Stimulated activated naive CD4-positive, alpha-beta T cell treated with Interleukin-2 at 50 U/mL for 16 hours (primary cell): ENCODE measurements at places on chromosomes 2 and 18.

DNA sequence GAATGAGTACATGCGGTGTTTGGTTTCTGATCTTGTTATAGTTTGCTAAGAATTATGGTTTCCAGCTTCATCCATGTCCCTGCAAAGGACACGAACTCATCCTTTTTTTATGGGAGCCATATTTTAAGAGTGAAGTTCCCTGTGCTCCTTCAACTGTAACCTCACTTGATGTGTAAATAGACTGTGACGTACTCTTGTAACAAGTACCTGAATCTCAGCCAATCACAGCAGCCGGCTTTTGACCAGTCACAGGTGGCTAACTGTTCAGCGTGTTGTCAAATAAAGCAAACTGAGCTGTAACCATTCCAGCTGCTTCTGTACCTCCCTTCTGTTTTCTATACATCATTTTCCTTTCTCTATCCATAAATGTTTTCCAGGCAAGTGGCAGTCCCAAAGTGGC is 774.3 kb upstream of the HS6ST1 start:
- no peak for DNase-seq

DNA sequence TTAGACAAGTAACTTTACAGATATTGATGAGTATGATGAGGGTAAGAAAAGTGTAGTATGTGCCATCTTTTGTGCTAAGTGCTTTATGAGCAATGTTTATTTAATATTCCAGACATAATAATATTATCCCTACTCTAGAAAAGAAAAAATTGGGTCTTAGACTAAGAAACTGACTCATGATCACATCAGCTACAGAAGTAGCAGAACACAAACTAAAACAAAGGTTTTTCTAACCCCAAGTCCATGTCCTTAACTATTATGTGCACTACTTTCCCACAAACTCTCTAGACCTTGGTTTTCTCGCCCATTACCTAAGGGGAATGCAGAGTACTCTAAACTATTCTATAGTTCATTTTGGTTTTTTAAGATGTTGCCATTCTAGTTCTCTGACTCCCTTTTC is 64.5 kb downstream of the BAZ2B start:
- no peak for DNase-seq

GRCh38 chr18:7117390-7118355 is at the start of gene LAMA1:
LAMA1 (minus strand) TSS chr18:7117797; CDS start chr18:7117720, 77 bp downstream.
- no peak for DNase-seq

DNA sequence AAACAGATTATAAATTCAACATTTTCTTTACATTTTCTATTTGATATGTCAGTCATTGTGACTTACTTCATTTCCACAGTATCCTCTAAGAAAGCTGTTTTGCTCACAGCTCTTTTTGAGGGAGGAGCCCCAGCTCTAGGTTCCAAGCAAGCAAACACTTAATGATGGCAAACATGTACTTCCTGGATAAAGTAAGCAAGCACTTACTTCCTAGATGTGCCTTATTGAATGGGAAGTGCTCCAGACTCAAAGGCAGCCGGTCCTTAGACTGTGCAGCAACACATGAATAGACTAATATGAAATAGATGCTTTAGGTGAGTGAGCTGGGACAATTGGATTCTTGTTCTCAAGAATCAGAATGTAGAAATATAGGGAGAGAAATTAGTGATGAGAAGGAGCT is 2149.8 kb upstream of the PIK3C3 start:
- no peak for DNase-seq

GRCh38 chr2:223465793-223466192 is 136.4 kb downstream of the SCG2 start:
- no peak for DNase-seq

DNA sequence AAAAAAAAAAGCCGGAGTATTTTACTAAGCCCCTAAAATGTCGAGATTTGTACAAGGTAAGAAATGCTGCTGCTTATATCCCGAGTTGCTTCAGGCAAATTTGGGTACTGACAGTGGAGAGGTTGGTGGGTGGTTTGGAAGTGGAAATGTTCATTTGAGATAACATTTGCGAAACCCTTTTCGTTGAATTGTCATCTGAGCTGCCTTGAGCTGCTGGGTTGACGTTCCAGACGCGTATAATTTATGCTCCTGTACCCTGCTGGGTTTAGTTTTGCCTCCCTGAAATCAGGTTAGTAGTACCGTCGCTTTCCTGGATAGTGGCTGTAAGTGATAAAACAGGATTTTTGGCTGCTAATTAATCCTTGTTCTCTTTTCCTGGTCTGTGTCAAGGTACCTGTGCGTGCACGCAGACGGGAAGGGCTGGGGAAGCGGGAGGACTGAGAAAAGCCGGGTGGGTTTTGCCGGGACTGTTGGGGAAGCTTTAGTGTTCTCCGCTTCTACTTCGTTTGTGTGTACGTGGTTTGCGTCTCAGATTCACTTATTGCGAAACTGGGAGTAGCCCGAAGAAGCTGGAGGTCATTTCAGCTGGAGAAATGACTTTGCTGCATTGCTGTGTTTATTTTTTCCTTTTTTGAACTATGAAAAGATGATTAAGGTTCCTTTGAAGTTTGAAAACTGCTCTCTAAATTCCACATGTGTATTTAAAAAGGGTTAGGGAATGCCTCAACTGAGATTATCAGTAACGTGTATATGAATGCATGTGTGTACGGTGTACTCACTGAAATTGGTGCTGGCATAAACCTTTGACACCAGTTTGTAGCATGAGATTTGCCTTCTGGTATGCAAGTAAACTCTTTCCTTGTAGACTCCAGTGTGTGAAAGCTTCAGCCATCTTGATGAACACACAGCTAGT is 709 bp downstream of the UGP2 start:
- DNase-seq: no peak

GRCh38 chr2:102761763-102762162 is at the start of gene TMEM182:
TMEM182 (plus strand) TSS chr2:102762031; CDS start chr2:102762218, 187 bp downstream.
- DNase-seq: no peak

DNA sequence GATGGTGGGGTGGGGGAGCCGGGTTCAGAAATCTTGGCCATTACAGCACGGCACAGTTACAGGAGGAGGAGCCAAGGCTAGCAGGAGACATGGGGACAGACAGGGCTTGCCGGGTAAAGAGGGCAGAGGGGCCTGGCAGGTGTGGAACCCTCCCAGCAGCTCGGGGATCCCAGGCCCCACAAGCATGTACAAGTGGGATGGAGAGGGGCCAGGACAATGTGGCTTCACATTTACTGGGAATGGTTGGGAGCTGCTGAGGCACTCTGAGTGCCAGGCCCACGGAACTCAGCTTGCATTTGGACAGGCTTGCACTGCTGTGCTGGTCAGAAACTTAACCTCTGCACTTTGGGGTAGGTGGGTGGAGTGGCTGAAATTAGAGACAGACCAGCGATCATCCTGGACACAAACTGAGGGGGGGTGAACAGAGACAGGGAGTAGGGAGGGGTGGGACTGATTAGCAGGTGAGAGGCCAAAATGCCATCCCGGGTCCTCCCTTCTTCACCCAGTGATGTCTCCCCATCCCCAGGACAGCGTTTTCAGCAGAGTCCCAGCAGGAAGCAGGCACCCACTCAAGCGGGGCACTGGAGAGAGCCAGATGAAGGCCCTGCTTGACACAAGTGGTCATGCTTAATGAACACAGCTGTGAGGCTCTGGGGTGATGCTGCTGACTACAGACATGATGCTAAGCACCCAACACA is 9.6 kb downstream of the PER2 start:
- no peak for DNase-seq
